ENCODE measurements at places on chromosomes 6 and 20. TPM values are rescaled to one million over a fixed set of nuclear protein-coding genes. Genes with fewer than 3 reads are reported as not detected.

The MACROD2 gene
- 0.33 TPM for total RNA-seq

The PDE7B gene
- total RNA-seq: 28.1 TPM

The C20orf141 gene
- total RNA-seq: not detected

The SEL1L2 gene
- not detected for total RNA-seq

The FNDC1 gene
- total RNA-seq: under 0.01 TPM

The ZSCAN23 gene
- total RNA-seq: 1.8 TPM

The HTR1B gene
- 31.8 TPM for total RNA-seq

The SESN1 gene
- total RNA-seq: 38.5 TPM

The GGTLC1 gene
- total RNA-seq: not detected

The FILIP1 gene
- 10.0 TPM for total RNA-seq

The PGC gene
- total RNA-seq: not detected

The COL12A1 gene
- 19.3 TPM for total RNA-seq

The CEP162 gene
- 6.5 TPM for total RNA-seq

The GNMT gene
- 0.33 TPM for total RNA-seq

The OGFR gene
- total RNA-seq: 34.5 TPM

The SPATS1 gene
- total RNA-seq: not detected

The TNFAIP3 gene
- total RNA-seq: 4.1 TPM

The CALHM4 gene
- total RNA-seq: 0.33 TPM

The IL17F gene
- not detected for total RNA-seq

The DLK2 gene
- not detected for total RNA-seq

The PPIL6 gene
- total RNA-seq: 0.57 TPM

The MYCT1 gene
- total RNA-seq: 181 TPM

The EPB41L1 gene
- 24.5 TPM for total RNA-seq

The GABRR2 gene
- total RNA-seq: 0.67 TPM

The BEND6 gene
- total RNA-seq: 0.19 TPM

The ZNF76 gene
- 22.3 TPM for total RNA-seq

The SLC52A3 gene
- total RNA-seq: under 0.01 TPM

All from vein endothelial cell (primary cell).